H54 (cell line): ENCODE measurements at places on chromosomes 4 and X.
A peak's percentile ranks its signal among the peaks of the same experiment; 100 is the strongest.

DNA sequence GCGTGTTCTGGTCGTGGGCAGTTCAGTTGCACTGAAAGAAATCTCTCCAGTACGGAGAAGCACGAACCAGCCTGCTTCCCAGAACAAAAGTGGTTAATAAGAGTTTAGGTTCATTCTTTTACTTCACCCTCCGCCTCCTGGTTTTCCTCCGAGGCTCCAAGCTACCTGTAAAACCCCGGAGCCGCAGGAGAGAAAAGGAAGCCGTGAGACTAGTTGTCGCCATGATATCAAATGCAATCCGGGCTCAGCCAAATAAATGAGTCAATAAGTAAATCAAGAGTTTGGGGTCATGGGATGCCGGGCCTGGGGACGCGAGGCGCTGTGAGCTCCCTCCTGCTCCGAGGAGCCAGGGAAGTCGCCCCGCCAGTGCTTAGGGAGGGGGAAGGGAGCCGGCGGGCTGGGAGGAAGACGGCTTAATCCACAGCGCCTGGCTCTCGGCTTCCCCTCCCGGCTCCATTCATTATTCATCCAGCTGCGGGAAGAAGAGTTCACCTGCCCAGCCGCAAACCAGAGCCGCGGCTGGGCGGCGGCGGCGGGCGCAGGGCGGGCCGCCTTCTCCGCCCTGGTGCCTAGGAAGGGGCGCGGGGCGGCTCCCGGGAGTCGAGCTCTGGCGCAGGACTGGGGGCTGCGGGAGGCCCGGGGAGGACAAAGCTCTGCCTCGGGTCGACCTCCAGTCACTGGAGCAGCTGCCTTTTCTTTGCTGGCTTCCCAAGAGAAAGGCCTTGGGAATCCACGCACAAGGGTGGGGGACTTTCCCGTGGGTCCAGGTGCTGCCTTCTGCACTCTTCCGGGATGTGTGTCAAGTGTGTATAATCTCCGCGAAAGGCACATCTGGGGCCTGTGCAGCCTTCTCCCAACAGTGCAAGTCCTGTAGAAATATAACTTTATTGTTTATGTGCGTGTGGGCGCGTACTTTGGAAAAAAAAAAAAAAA lies 1.7 kb downstream of the FRAS1 start:
- DNase-seq = no peak

- DNase-seq = no peak
Observed at GRCh38 chrX:103565197-103565596, 20.1 kb upstream of the TCEAL4 start.

DNA sequence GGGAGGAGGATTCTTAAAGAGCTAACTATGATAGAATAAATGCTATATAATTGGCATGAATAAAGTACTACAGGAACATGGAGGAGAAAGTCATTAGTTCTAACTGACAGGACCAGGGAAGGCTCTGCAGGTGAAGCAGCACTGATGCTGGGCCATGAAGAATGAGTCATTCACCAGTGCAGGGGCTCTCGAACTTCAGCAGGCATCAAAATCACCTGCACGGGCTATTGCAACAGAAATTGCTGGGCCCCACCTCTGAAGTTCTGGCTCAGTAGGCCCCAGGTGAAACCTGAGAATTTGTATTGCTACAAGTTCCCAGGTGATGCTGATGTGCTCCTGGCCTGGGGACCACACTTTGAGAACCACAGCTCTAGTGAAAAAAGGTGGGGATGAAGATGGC lies 33.7 kb downstream of the TMEM150C start:
- no peak for DNase-seq

- no peak for DNase-seq
Observed at GRCh38 chr4:180792541-180792940, 1450.7 kb upstream of the TENM3 start.

DNA sequence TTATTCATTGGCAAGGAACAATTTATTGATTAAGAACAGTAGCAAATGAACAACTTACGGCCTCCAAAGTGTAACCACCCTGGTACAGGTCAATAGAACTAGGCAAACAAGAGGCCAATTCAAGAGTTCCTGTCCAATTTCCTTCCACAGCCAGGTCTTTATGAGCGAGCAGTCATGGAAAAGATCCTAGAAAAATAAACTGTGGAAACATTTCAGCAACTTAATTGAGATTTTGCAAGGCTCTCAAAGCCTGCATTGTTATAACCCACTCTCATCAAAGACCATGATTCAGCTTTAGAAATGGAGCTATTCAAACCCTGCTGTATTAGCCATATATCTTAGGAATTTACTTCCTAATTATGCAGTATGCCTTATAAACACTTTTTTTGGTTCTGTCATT lies 43.6 kb downstream of the UNC5C start:
- no peak for DNase-seq

DNA sequence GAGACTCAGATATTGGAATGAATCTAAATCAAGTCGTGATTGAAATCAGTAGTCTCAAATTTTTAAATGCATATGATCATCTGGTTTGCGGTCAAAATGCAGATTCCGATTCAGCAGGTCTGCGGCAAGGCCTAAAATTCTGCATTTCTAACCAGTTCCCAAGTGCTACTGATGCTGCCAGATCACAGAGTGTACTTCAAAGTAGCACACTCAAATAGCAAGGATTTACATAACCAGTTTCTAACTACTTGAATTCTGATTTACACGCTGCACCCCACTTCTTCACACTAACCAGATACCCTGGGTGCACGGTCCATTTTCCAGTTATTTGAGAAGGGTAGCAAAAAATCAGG lies 752 bp downstream of the MBTPS2 start:
- no peak for DNase-seq

- no peak for DNase-seq
Observed at GRCh38 chr4:92359491-92359890, 55.7 kb downstream of the GRID2 start.

- no peak for DNase-seq
Observed at GRCh38 chr4:37243722-37244582, 591 bp upstream of the NWD2 start.

DNA sequence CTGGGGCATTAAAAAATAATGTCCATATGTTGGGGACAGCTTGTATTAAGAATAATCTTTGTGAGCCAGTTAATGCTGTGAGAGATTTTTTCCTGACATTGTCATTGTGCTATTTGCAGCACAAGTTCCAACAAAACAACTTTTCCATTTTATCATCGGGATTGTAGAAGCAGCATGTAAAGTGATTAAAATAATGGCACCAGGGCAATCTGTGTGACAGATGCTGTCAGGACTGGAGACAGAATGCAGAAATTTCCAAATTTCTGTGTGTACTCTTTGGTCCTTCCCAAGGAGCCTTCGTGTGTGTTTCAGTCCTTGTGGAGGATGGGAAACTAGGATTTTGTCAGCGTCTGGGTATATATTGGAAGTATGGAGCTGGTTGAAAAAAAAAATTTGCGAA lies 101.5 kb upstream of the LIMCH1 start:
- DNase-seq = no peak

GRCh38 chr4:110617075-110617640 lies 5.7 kb downstream of the PITX2 start:
- no peak for DNase-seq

GRCh38 chr4:168605411-168605810 lies 108.6 kb downstream of the PALLD start:
- peak; percentile 19 for DNase-seq

DNA sequence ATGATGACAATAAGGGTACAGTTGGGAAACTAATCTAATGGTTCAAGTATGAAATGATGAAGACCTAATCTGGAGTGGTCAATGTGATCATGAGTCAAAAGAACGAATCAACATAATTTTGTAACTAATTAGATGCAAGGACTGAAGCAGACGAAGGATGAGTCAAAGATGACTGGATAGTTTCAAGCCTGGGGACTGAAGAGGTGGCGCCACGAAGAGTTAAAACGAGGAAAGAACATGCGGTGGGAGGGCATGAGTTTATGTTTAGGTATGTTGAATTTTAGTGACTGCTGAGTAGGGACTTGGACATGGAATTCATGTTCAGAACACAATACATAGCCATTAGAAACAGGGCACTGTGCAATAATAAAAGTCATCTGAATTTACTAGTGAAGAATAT lies 221.5 kb upstream of the FAM241A start:
- DNase-seq = no peak

DNA sequence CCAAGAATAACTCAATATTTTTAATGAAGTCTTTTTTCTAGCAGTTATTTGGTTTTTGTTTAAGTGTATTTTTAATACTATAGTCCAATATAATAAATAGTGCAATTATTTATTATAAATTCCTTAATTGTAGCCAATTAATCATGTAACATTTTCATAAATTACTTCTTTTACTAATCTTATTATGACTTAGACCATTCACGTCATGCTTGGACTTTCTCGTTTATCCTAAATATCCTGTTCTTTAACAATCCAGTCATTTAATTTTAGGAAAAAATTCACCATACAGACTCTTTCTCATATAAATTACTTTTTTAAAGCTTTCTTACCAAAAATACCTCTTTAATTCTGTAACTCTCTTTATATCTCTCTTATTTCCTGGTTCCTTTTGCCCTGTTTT lies 350.1 kb downstream of the AR start:
- DNase-seq = no peak

DNA sequence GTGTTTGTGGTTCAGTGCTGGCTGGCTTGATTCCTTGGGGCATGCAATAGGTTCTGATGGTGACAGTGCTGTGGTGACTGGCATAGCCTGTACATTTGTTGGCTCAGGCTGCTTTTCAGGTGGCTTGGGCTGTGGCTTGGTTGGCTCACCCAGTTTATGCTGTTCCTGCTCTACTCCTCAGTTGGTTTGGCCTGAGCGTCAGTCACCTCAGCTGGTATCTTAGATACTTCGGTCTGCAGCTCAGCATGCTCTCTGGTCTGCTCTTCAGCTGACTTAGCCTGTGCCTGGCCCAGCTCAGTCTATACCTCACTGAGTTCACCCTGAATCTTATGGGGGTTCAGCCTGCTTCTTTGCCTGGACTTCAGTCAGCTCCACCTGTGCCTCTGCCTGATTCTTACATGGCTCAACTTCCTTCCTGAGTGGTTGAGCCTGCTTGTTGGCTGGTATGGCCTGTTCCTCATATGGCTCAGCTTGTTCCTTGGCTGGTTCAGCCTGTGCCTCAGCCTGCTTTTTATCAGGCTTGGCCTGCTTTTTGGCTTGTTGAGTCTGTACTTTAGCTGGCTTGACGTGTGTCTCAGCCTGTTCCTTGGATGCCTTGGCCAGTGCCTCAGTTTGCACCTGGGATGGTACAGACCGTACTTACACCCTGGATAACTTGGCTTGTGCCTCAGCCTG lies 170.6 kb downstream of the MSN start:
- DNase-seq = no peak

DNA sequence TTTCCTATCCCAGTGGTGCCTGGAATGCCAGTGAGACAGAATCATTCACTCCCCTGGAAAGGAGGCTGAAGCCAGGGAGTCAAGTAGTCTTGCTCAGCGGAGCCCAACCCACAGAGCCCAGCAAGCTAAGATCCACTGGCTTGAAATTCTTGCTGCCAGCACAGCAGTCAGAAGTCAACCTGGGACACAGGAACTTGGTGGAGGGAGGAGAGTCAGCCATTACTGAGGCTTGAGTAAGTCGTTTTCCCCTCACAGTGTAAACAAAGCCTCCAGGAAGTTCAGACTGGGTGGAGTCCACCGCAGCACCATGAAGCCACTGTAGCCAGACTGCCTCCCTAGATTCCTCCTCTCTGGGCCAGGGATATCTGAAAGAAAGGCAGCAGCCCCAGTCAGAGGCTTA lies 283.2 kb upstream of the CPEB2 start:
- DNase-seq = no peak

GRCh38 chr4:176883681-176884418 lies 91.1 kb upstream of the VEGFC start:
- DNase-seq = peak; percentile 7

- DNase-seq = no peak
Observed at GRCh38 chr4:118826723-118827444, 9.0 kb downstream of the SEC24D start.

DNA sequence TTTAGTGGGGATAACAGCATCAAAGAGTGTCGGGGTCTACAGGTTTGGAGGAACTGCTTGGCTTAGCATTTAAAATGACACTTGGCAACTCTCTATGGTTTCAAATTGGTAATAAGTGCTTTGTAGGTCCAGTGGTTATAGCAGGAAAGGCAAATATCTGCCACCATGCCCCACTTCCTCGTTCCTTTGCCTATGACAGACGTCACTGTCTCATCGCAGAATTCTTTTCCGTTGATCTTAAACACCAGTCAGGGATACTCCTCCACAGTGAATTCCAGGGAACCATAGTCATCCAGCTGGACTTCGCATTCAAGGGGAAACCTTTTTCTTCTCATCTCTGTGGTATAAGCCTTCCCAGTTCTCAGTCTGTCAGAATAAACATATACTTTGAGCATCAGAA lies 319.1 kb downstream of the GPAT3 start:
- peak; percentile 12 for DNase-seq

GRCh38 chr4:89724716-89725115 lies 112.2 kb downstream of the SNCA start:
- no peak for DNase-seq

DNA sequence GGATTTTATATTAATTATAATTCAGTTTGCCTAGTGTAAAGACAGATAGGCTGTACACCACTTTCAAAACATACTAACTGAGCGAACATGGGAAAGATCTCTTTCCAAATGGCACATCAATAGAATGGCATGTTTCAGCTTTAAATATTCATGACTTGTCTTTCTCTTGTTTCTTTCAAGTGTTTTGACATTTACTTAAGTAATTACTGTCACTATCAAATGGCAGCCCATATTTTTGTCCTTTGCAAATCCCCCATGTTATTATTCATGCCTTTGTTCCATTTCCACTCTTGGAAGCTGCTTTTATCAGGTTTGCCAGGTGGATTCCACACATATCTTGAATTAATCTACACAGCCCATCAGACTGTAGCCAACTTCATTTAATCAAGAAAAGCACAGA lies 89.2 kb upstream of the GLRA2 start:
- no peak for DNase-seq

GRCh38 chr4:38654273-38654672 lies 9.7 kb upstream of the KLF3 start:
- DNase-seq = no peak

- no peak for DNase-seq
Observed at GRCh38 chr4:184096561-184097240, 121.0 kb downstream of the ENPP6 start.

- DNase-seq = no peak
Observed at GRCh38 chr4:183626168-183626567, 32.8 kb downstream of the RWDD4 start.

GRCh38 chr4:87406462-87406861 lies 15.5 kb upstream of the HSD17B11 start:
- DNase-seq = no peak

GRCh38 chrX:53357799-53358530 lies 64.5 kb downstream of the SMC1A start:
- no peak for DNase-seq

- DNase-seq = peak; percentile 9
Observed at GRCh38 chrX:130575831-130576389, 174.1 kb downstream of the RBMX2 start.
